ENCODE measurements at places on chromosomes 13 and 19. TPM values are rescaled to one million over a fixed set of nuclear protein-coding genes. Genes with fewer than 3 reads are reported as not detected.

DNA sequence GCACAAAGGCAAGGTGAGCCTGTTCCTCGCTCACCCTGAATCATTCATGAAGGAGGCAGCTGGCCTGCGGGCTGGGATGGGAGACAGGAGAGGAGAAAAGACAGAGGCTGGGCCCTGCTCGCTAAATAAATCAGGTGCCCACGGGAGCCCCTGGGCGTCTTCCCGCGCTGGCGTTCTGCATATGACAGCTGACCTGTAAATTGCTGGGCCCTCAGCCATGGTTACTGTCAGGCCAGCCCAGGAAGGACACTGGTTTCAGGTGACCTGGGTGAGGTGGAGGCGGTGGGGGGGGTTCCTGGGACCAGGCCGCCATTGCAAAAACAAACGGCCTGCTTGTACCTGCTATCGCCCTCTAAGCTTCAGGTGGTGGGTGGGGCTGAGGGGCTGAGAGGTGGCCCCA is 3.4 kb upstream of the PTBP1 start:
- no peak for DNase-seq

DNA sequence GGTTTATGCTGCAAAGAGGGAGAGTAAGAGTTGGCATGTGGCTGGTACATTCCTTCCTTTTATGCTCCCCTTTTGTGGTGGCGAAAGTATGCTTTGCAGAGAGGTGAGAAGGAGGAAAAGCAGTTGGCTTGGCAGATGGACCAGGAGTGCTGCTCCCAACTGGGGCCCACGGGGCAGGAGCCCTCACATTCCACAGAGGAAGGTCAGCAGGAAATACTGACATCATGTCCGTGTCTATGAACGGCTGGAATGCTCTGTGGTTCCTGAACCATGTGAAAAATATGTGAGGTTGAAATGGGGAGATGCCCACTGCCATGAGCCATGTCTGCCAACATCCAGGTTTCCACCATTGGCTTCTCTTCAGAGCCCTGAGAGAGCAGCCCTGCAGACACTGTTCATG is 33.3 kb upstream of the GAS6 start:
- DNase-seq: peak; percentile 63

DNA sequence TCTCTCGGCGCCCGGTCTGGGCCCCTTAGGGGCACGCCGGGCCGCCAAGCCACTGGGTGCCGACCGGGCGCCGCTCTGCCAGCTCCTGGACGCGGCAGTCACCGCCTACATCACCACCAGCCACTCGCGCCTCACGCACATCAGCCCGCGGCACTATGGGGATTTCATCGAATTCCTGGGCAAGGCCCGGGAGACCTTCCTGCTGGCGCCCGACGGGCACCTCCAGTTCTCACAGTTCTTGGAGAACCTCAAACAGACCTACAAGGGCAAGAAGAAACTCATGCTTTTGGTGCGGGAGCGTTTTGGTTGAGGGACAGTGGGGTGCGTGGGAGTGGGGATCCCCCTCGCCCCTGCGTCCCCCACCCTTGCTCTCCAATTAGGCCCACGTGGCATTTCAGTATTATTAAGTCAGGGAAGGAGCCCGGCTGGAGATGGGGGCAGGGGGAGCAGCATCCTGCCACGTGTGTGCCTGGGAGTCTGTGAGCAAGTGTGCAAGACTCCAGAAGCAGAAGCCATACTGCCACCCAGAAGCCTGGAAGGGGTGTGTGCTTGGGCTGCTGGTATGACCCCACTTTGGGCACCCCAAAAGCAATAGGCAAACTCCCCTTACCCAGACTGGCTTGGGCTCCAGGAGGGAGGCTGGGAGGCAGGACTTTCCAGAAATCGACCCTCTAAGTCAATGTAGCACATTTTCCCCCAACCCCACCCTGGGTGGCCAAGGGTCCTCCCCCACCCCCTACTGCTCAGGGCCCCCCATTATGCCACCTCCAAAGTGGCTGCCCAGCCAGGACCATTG is 35.7 kb downstream of the ZSWIM4 start:
- DNase-seq: no peak

GRCh38 chr19:14472202-14472938 is 2.8 kb downstream of the PTGER1 start:
- DNase-seq: no peak

DNA sequence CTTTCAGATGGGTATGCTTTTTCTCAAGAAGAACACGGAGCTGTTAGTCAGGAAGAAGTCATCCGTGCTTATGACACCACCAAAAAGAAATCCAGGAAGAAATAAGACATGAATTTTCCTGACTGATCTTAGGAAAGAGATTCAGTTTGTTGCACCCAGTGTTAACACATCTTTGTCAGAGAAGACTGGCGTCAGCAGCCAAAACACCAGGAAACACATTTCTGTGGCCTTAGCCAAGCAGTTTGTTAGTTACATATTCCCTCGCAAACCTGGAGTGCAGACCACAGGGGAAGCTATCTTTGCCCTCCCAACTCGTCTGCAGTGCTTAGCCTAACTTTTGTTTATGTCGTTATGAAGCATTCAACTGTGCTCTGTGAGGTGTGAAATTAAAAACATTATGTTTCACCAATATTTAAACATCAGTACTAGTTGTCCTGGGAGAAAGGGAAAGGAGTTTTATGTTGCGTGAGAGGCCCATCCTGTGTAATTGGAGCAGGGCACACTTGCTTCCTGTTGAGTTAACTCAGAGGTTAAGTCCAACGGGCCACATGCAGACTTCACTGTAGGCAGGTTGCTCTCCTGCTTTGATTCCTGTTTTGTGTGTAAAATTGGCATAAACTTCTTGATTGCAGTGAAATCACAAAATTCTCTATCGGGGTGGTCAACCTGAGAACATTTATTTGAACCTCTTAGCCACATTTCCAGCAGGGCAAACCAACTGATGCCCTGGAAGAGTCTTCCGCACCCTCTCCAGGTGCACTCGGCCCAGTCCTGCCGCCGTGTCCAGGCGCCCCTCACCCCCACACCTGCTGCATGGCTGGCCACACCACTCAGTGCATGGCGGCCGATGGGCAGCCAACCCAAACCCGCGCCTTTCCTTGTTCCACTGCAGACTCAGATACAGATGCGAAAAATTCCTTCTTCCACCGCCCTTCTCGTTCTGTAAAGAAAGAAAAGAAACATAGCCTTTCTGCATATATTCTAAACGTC is 31.6 kb downstream of the SHISA2 start:
- DNase-seq: peak; percentile 56

Gene COMP
- total RNA-seq: not detected

Gene EIF3K
- 439 TPM for total RNA-seq

Data from pulmonary artery endothelial cell (primary cell).